NCI-H146 (cell line): ENCODE measurements at places on chromosomes 13 and 19.

- no peak for DNase-seq
Observed at GRCh38 chr19:38149661-38150061, 74.4 kb downstream of the DPF1 start.

DNA sequence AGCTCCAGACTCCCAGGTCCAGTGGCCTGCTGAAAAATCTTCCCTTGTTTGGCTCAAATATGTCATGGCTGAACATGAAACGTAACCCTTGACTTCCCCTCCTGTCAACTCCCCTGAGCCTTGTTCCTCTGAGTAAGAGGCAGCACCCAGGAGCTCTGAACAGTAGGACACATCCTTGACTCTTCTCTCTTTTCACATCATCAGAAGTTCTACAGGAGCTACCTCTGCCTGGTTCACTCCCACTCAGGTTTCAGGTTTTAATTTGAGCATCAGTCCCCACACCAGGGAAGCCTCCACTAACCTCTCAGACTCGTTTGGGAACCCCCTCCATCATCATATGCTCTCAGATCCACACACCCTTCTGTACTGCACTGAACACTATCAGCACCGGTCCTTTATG lies 30.3 kb downstream of the ZNF823 start:
- no peak for DNase-seq

GRCh38 chr13:28792992-28793391 lies 27.1 kb upstream of the MTUS2 start:
- DNase-seq: no peak

DNA sequence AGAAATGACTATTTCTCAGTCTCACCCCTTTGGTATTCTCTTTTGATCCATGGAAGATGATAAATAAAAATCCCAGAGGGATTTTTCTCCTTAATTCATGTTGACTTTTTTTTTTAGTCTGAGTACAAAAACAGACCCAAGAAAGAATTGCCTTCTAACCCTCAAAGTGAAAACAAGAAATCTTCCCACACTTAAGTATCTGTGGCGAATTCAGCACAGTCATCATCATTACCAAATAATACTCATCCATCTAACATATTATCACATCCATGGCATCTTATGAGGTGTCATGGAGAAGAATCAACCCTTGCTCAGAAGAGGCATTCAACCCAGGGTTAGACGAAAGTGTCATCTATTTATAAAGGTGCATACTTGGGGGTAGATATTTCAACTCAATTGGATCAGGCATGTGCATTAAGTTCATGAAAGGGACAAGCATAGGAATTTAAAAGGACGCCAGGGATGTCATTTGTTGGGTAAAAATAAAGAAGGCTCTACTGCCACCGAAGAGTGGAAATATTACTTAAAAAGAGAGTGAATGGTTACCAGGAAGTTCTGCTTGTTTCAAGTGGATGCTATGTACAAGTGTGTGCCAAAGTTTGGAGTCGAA lies 101.9 kb downstream of the FLT1 start:
- DNase-seq: no peak

DNA sequence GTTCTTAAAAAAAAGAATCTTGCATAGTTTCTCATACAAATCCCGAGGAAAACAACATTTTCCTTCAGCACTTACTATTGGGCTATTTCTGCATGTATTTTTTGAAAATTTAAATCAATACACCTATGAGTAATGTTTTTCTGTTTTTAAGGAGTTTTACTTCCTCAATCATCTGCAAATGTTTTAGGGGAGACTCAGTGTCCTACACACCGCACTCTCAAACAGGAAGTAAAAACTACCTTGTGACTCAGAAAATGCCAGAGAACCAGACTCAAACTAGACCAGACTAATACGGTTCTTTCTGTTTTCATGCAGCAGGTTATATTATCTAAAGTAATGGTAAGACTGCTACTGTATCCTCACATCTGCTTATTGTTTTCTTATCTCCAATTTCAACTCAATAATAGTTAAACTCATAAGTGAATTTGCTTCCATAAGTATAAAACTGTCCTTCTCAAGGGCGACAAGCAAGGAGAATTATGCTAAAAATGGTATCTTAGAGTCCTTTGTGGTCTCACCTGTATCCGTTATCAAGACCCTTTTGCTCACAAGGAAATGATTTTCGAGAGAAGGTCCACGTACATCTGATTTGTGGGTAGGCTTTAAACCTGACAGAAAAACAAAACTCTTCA lies 52.5 kb downstream of the FLT3 start:
- DNase-seq: no peak

DNA sequence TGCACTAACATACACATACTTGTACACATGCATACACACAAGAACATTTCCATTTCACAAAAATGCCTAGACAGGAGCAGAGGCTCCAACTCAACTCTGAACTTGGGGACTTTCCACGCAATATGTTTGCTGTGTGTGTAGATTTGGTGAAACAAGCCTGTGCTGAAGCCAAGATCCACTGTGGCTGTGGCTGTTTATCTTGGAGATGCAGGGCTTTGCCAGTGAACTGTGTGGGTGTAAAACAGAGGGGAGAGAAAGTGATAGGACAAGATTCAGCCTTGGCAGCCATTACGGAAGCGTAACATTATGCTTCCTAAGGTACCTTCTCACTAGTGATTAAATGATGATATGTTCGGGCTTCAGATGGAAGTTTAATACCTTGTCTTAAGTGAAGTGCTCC lies 73.2 kb upstream of the MBNL2 start:
- no peak for DNase-seq

DNA sequence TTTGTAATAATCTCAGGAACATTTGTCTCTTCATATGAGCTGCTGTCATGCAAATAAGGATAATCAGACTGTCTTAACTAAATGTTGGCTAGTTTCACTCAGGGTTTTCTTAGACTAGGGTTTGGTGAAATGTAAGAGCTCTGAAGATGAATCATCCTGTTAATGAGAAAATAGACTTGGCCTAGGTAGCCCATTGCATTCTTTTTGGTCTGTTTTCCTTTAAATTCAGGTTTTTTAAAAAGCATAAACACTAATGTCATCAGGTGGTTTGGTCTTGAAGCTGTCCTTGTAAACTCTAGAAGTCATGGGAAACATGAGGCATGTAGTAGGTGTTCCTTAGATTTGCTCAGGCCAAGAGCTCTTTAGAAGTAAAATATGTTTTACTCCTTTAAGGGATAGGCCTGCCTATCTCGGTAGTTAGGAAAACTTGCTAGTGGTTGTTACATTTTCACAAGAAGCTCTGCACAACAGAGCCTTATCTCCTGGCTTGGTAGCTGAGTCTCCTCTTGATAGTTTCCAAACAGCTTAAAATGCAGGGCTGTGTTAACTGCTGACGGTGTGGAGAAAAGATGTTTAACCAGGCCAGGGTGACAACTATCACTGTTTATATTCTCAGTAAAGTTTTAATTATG lies 62.0 kb upstream of the C1QTNF9B start:
- DNase-seq: no peak

GRCh38 chr13:68380041-68380973 lies 1150.2 kb upstream of the PCDH9 start:
- DNase-seq: peak; percentile 64
